ENCODE measurements at places on chromosomes 12 and 14.

GRCh38 chr12:25615119-25615518, 62.0 kb upstream of the LMNTD1 start:
- no peak for DNase-seq

- DNase-seq = no peak
These were observed 18.0 kb downstream of the CBX5 start for GRCh38 chr12:54261815-54262402.

GRCh38 chr12:11264501-11264900, 5.0 kb downstream of the PRB3 start:
- no peak for DNase-seq

GRCh38 chr12:50642035-50642451, 121.9 kb upstream of the ATF1 start:
- DNase-seq = no peak

- DNase-seq = no peak
These were observed 157.5 kb upstream of the ATF7IP start for GRCh38 chr12:14207905-14208551.

DNA sequence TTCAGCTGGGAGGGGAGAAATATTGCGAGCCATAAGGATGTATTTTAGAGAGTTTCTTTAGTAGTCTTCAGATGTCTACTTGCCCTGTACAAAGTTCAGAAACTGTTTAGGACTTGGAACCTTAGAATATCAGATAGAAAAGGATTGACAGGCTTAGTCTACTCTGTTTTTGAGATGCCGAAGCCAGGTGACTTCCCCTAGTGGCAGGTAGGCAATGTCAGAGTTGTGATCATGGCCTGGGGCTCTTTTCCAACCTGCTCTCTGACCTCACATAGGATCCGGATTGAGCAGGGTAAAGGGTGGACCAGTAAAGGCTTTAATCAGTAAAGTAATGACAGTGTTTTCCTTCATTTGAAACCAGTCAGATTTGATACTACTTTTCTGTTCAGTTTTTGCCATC, 59.6 kb downstream of the PRKCH start:
- no peak for DNase-seq

DNA sequence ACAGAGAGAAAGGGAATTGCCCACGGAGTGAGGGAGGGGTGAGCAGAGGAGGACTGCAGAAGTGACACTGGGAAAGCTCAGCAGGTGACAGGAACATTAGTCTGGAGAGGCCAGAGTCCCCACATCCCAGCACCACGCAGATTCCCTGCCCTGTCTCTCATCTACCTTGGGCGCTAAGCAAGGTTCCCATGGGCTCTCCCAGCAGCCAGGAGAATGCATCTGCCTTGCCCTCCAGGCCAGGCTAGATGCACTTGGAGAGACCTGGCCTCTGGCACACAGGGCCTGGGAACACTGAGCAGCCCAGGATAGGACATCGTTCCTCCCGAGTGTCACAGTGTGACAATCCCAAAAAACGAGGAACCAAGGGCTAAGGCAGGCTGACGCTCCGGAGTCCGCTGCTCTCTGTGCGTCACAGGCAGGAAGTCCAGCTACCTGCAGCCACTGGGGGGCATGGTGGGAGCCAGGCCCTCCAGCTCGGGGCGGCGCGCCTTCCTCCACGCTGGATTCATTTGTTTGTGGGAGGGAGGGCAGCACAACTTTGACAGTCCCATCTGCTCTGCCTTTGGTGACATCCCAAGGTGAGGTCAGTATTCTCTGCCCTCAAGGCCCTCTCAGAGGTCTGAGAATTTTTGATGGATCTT, 5.4 kb upstream of the NGB start:
- DNase-seq = no peak

- DNase-seq = no peak
These were observed 11.1 kb downstream of the CCDC197 start for GRCh38 chr14:94008234-94008633.

GRCh38 chr12:113092607-113093408, 36.3 kb downstream of the DTX1 start:
- no peak for DNase-seq

DNA sequence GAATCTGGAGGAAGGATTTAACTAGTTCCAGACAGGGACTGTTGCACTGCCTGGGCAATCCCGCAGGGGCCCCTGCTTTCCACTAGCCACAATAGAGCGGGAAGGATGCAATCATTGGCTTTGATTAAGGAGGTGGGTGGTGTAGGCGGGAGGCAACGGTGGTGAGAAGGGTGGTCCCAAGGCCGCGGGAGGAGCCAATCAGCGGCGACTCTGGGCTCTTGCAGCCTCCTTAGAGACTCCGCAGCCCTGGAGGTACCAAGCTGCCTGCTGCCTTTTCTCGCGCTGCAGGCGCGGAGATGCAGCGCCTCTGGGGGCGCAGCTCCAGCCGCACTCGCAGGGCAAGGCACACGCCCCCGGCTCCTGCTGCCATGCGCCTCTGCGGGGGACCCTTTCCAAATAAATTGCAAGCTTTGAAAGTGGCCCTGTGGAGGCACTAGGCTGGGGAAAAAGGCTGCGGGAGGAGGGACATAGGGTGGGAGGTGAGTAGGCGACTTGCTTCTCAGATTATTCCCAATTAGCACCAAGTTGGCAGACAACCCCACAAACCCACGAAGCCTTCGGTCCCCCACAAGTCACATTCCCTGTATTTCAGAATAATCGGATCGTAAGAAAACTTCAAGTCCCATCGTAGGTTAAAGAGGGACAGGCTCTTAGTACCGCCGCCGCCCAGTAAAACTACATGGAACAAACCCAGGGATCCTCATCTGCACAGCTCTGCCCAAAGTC, 858 bp upstream of the KCNA1 start:
- DNase-seq = no peak

- no peak for DNase-seq
These were observed 369.1 kb downstream of the NPAS3 start for GRCh38 chr14:33307691-33308251.

DNA sequence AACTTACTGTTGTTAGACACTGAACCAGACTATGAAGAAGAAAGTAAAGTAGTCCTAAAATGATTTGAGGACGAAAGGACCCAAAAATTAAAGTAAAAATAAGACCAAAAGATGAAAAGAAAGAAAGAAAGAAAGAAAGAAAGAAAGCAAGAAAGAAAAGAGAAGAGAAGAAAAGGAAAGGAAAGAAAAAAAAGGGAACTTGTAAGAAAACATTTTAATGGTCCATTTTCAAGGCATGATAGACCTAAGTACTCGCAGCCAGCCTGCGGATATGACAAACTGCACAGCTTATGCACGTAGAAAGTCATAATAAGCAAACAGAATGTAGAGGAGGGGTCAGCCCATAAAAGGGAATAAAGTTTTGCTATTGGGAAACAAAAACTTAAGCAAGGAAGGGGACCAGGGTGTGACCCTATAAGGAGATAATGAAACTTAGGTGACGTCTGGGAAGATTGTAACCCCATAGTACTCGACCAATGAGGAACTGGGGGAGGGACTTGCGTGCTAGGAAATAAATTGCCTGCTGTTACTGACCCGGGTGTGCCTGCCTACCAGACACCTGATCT, 59.7 kb downstream of the APOBEC1 start:
- DNase-seq = no peak

DNA sequence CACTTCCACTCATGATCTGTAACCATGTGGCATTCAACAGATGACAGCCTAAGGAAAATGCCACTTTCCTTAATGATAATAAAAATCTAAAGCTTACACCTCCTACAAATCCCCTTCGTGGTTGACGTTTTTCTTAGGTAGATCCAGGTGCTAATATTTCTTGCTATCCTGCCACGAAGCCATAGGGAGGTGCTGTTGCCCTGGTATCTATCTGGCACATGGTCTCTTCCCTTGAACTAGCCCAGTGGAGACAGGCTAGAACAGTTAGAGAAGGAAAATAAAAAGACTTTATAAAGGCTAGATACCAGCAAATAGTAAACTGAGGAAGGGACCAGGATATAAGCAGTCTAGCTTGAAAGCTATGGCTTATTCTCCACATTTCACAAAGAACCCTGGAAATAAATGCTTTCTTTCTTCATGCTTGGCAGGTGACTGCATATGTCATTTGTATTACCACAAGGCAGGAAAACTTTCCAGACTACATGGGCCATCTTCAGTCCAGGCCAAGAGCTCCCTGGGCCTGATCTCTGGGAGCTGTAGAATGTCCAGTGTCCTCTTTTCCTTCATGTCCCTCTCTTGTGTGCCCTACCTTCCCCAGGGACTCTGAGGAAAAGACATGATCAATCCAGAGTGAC, 15.3 kb downstream of the SPIC start:
- no peak for DNase-seq

- DNase-seq = no peak
These were observed 238.9 kb downstream of the PHLDA1 start for GRCh38 chr12:75792687-75793086.

DNA sequence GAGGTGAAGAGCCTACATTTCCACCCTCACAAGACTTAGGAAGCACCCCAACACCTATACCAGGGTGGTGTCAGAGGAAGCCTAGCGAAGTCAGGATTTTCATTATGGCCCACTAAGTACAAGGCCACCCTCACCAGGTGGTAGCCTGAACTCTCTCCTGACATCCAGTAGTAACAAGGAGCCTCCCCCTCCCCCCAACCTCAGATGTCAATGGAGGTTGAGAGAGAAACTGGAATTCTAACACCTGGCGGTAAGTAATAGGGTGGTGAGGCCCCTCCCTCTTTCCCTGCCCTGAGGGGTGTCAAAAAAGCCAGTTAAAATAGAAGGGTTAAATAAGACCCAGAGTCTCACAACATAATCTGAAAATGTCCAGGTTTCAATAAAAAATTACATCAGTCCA, 37.6 kb downstream of the SINHCAF start:
- DNase-seq = no peak

DNA sequence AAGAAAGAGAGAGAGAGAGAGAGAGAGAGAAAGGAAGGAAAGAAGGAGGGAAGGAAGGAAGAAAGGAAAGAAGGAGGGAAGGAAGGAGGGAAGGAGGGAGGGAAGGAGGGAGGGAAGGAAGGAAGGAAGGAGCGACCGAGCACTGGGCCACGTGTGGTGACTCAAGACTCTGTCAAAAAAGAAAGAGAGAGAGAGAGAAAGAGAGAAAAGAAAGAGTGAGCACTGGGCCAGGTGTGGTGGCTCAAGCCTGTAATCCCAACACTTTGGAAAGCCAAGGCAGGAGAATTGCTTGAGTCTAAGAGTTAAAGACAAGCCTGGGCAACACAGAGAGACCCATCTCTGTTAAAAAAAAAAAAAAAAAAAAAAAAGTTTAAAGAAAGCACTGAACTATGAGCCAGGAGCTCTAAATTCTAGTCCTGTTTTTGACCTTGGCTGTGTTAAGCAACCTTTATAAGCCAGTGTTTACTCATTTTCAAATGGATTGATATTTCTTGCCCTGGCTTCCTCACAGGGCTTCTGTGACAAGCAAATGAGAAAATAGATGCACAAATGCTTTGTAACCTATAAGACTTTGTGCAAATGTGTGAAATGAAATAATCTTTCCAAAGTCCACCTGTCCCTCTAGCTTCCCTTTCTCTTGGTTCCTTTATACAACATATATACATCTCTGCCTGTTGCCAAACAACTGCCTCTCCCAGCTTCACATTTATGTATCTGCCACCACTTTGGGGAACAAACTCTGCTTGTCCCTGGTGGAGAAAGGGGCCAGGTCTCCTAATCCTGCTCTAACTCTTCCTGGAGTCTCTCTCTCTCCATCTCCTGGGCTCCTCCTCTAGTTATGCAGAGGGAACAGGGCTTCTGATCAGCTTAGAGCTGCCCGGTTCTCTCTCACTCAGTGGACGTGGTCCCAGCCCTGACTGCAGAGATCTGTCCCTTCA, 16.1 kb upstream of the PLEKHG6 start:
- DNase-seq = no peak

DNA sequence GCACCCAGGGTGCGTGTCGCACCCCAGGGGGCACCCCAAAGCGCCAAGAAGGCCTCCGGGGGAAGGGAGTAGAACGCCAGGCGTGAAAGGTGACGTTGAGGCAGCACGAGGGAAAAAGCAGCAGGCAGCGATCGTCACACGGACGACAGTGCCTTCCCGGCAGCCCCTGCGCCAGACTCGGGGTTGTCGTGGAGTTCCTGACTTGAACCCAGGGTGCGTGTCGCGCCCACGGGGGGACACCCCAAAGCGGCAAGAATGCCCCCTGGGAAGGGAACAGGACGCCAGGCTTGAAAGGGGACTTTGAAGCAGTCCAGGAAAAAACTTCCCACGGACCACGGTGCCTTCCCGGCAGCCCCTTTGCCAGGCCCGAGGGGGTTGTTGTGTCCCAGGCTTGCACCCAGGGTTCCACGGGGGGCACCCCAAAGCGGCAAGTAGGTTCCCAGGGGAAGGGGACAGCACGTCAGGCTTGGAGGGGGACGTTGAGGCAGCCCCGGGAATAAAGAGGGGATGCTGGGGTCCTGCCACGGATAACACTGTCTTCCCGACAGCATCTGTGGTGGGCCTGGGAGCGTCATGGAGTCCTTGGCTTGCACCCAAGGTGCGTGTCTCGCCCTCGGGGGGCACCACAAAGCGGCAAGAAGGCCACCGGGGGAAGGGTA, 159.2 kb upstream of the ALG10B start:
- DNase-seq = no peak

GRCh38 chr12:101750152-101750551, 10.9 kb upstream of the SYCP3 start:
- DNase-seq = no peak

- no peak for DNase-seq
These were observed 45.8 kb downstream of the ETV6 start for GRCh38 chr12:11695321-11695720.

DNA sequence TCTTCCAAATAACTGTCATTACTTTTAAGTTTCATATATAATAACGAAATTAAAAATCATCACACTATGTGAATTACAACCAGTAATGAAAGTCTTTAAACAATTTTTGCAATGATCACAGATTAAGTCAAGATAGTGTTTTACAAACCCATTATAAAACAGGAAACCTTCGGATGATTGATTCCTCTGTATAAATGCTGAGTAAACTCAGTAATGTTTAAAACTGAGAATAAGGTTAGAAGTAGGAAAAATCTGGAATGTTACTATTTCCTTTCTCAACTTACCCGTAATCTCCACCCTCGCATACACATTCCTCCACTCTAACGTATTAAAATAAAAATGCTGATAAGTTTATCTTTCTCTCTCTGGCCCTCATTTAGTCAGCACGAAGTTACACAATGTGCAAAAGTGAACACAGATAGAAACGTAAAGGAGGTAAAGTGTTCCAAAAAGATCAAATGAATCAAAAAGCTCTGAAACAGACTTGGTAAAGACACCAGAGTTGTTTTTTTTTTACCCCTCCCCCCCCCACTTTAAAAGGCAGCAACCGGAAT, 1.6 kb downstream of the ZFC3H1 start:
- DNase-seq = no peak

DNA sequence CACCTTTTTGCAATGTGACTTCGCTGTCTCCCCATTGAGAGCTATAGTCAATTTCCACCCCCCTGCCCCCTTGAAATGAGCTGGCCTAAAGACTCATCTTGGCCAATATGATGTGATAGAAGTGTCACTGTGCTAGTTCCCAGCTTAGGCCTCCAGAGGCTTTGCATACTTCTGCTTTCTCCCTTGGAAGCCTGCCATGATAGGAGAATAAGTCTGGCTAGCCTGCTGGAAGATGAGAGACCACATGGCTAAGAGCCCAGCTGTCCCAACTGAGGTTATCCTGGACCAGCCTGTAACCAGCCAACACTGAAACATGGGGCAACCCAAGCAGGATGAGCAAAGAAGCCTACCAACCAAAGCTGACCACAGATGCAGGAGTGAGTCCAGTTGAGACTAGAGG, 196.9 kb downstream of the GRIN2B start:
- DNase-seq = no peak
